Dorsolateral prefrontal cortex (tissue), 122 donors: ENCODE measurements at places on chromosomes 5 and 9. TPM values are rescaled to one million over a fixed set of nuclear protein-coding genes. Genes with fewer than 3 reads are reported as not detected.
A peak's percentile ranks its signal among the peaks of the same experiment; 100 is the strongest.

The ZFP2 gene
- 4.1 TPM for total RNA-seq

The NEUROG1 gene
- not detected for total RNA-seq

The ACTBL2 gene
- total RNA-seq = not detected

The PCDHAC1 gene
- 10.3 TPM for total RNA-seq

The KIF20A gene
- total RNA-seq = not detected

The SLC1A1 gene
- total RNA-seq = 22.0 TPM

The BTNL8 gene
- total RNA-seq = not detected

The CPEB4 gene
- 124 TPM for total RNA-seq

The ZNF462 gene
- 43.8 TPM for total RNA-seq

The TEK gene
- total RNA-seq = 9.6 TPM

The RMRP gene
- 3,903 TPM for total RNA-seq

The LIX1 gene
- 23.5 TPM for total RNA-seq

The GABRA6 gene
- 3.6 TPM for total RNA-seq

The TMOD1 gene
- 35.7 TPM for total RNA-seq

The SLC46A2 gene
- not detected for total RNA-seq

The TRAF2 gene
- total RNA-seq = 21.0 TPM

The C9orf153 gene
- total RNA-seq = 1.7 TPM

The NTRK2 gene
- 506 TPM for total RNA-seq

DNA sequence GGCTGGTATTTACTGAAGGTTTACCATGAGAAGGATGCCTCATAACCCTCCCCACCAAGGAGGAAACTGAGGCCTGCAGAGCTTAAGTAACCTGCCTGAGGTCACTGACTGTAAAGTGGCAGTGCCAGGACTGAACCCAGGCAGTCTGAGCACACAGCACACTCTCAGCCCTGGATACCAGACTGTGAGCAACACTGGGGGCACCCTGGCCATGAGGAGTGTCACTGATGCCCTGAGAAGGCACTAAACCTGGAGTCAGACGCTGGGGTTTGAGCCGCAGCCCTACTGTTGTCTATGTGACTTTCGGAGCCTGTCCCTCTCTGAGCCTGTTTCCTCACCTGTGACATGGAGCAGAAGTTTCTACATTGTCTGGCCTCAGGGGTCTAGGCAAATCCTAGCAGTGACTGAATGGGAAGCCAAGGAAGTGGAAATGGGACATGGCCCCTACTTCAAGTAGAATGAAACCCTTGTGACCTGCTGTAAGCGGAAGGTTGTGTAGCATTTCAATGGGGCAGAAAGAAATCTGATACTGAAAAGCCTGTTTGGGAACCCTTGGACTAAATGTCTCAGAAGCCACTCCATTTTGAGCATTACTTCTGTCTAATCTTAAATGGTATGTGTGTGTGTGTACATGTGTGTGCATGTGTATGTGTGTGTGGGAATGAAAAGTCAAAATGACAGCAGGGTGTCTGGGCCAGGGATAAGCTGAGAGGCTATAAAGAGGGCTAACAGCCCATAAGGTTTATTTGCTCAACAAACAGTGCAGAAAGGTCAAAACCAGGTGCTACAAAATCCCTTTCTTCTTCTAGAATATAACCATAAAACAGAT lies 36.0 kb downstream of the B4GALT1 start:
- DNase-seq = no peak

- DNase-seq = no peak
Measured at GRCh38 chr5:172448999-172449398, 5.3 kb downstream of the SH3PXD2B start.

DNA sequence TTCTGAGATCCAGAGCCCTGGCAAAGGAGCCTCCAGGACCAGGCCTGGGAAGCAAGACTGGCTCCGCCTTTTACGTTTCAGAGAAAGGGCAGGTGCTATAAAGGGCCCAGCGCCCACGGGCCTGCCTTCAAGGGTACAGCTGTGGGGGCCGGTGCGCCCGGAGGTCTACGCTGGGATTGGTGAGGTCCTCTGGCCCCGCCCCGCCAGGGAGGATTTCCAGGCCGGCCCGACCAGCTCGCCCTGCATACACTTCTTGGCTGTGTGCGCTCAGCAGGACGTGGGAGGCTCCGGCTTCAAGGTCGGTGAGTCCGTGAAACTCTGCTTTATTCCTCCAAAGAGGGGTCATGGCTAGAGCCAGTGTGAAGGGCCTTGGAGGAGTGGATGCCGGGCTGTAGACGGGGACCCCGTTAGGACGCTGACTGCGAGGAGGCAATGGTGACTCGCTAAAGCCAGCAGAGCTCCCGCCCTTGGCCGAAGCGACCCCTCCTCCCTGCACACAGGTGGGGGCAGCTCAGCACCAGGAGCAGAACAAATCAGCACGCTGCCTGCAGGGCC lies at the start of gene CKMT2:
CKMT2 (plus strand) TSS at position 243 of the 555 bp plus-strand sequence. CDS start 17,811 bp downstream, outside the sequence.
- no peak for DNase-seq

DNA sequence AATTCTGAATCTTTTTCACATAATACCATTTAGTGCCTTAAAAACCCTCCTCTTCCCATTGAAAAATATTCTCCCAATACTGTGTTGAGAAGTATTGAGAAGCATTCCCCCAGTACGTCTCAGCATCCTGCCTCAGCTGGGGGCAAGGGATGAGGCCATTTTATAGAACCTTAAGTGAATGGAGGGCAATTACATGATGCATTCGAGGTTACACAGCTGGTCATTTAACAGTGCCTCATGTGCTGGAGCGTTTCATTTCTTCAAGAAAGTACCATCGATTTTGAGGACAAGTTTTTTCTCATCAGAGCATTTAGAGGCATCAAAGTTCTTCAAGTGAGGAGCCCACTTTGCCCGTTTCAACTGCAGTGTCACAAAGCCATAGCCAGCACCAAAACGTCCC lies 135.6 kb downstream of the DOCK2 start:
- DNase-seq = no peak

GRCh38 chr5:120582635-120583034 lies 118.5 kb downstream of the PRR16 start:
- DNase-seq = no peak

DNA sequence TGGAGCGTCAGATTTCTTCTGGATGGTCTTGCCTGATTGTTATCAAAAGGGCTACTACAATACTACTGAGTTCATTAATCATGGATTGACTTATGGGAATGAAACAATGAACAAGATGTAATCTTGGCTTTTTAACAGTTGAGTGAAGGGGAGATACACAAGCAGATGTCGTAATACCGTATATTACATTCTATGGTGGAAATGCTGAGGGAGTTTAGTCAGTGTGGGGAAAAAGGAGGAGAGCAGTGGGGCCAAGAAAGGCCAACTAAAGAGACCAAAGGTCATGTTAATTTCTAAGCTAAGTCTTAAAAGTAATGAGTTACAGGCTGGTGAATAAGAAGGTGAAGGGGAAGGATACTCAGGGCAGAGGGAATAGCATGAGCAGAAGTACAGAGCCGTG lies 29.0 kb upstream of the PSAT1 start:
- no peak for DNase-seq

- no peak for DNase-seq
Measured at GRCh38 chr5:14035859-14036503, 91.5 kb upstream of the DNAH5 start.

GRCh38 chr9:126347911-126348760 lies 21.5 kb downstream of the MVB12B start:
- no peak for DNase-seq

DNA sequence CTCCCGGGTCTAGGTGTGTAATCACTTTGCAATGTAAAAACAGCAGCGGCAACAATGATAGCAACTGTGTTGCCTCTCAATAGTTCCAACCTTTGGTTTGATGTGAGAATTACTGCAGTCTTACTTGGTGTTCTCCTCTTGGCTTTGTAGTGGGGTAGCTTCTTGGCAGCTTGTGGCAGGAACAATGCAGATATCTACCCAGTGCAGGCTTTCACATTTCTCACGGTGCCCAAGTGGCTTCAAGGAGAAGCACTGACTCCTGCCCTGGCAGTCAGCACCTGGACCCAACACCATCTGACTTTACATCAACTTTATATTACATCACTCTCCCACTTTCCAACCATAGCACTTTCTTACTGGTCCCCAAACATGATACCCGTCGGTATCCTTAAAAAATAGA lies 28.4 kb upstream of the TIFAB start:
- DNase-seq = no peak

DNA sequence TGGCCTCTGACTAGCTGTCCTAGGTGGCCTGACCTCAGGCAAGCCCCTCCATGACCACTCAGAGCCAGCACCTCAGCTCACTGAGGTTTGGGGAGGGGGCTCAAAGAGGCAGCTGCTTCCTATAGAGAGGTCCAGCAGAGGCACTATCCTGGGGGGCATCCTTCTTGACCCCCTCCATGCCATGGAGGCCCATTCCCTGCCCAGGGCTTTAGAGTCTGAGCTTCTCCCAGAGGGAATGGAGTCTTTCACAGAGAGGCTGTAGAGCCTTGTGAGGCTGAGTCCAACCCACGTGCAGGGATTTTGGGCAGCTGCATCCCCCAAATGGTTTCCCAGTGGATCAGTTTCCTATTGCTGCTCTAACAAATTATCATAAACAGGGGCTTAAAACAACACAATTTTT lies 16.9 kb downstream of the IRF1 start:
- DNase-seq = peak; percentile 8

DNA sequence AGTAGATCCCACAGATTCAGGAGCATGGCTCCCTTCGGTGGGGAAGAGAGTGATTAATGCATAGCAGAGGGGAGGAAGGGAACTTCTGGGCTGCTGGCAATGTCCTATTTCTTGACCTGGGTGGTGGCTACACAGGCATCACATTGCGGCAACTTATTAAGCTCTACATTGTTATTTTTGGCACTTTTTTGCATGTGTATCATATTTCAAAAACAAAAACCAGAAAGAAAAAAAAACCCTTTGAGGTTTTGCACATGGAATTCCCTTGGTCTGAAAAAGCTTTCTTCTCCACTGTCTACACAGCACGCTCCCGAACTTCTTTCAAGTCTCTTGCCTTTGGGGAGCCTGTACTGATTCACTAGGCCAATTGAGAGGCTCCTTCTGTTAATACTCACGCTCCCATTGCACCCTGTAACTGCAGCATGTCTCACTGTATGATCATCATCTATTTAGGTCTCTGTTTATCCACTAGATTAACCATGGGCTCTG lies 25.1 kb downstream of the CEMIP2 start:
- no peak for DNase-seq

GRCh38 chr5:16713386-16713928 lies 96.7 kb upstream of the RETREG1 start:
- DNase-seq = no peak

GRCh38 chr5:30749971-30750370 lies 443.5 kb upstream of the CDH6 start:
- DNase-seq = no peak

DNA sequence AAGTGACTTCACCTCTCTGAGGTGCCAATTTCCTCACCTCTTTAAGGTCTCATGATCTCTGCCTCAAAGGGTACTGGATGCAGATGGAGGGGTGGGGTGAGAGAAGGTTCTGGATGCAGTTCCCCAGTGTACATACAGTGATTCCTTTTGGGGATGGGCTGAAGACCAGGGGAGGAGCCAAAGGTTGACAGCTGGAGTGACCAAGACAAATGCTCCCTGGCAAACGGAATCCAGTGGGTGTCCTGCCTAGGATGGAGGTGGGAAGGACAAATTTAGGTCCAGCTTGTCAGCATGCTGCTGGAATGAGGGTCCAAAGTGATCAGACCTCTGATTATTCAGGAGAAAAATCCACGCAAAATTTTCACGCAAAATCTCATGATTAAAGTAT lies 7.3 kb upstream of the LMX1B start:
- no peak for DNase-seq

DNA sequence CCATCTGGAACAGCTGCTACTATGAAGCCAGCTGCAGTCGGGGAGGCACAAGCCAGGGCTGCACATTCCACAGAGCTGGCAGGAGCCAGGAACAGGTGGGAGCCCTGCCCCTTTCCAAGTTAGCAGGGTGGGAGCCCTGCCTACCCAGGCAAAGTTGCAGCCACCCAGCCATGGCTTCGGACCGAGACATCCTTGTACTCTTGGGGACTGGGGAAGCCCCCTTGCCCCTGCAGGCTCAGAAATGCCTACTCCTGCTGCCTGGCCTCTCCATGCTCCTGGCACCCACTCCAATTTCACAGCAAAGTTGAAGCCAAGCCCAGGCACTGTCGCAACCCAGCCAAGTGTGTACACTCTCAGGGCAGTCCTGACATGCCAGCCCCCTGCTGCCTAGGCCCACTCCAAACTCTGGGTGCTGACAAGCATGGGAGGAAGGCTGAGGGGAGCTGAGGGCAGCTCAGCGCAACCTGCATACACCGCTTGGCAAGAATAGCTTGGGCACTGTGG lies 165.1 kb downstream of the RNF180 start:
- DNase-seq = no peak

DNA sequence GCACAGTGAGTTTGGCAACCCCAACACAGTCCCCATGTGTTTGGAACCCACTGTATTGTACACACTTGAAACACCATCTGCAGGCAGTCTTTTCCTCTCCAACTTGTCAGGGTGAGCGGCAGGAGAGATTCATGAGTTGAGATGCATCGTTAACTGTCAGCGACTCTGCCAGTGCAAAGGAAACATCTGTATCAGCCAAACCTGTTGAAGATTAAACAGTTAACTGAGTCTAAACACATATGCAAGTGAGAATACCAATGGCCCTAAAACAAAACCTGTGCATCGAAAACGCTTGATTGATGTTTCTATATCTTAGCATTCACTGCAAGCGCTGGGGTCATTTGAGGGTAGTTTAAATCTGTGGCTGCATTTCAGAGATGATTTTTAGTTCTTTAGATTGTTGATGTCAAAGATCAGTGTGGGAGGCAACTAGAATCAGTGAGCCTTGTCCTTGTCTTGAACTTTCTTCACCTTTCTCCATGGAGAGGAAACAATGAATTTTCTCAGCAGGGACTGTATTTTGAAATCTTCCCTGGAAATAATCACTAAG lies 41.3 kb upstream of the PAM start:
- no peak for DNase-seq

- no peak for DNase-seq
Measured at GRCh38 chr9:35856206-35856605, 14.0 kb downstream of the OR13J1 start.

- no peak for DNase-seq
Measured at GRCh38 chr5:134029156-134029555, 24.4 kb upstream of the VDAC1 start.

DNA sequence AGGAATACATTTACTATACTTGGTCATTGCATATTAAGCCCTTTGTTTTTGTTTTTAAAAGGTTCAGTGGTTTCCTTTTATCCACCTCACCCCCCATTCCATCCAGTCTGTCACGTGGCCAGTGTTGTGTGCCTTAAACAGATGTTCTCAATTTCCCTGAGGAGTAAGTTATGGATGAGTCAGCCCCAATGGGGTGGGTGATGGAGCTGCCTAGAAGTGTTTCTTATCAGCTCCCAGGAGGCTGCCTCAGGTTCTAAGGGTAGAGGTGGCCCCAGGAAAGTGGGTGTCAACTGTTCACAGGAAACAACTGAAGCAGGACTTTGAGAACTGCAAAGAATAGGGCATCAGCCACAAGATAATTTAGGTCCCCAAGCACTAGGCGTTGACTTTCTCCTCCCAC lies 41.1 kb downstream of the ACTBL2 start:
- peak; percentile 20 for DNase-seq

GRCh38 chr9:18143073-18143745 lies 330.7 kb upstream of the ADAMTSL1 start:
- no peak for DNase-seq
